D721Med (cell line): ENCODE measurements at places on chromosomes 13 and 19.

DNA sequence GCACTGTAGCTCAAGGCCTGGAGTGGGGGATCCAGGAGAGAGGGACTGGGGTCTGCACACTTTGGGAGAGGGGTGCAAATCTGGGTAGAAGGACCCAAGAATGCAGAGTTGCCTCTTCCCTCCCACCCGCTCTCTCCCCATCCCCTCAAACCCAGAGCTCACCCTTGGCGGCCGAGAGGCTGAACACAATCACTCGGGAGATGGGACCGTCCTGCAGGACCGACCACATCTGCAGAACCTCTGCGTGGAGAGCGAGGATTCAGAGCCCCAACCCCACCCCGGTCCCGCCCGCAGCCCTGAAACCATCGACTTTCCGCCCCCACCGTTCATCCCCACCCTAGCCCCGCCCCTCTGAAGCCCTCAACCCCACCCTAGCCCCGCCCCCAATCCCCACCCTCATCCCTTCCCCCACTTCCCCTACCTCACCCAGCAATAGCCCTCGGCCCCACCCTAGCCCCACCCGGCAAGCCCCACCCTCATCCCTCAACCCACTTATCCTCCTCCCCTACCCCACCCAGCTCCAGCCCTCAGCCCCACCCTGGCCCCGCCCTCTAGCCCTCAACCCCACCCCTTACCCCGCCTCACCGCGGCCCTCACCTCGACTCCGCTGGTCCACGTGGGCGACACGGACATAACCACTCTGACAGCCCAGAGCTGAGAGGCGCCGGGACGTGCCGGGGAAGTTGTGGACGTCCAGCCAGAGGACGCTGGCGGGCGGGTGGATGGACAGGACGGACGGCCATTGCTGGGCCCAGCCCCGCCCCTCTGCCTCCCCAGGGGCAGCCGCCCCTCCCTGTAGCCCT lies 4.1 kb downstream of the KPTN start:
- DNase-seq, result no peak

DNA sequence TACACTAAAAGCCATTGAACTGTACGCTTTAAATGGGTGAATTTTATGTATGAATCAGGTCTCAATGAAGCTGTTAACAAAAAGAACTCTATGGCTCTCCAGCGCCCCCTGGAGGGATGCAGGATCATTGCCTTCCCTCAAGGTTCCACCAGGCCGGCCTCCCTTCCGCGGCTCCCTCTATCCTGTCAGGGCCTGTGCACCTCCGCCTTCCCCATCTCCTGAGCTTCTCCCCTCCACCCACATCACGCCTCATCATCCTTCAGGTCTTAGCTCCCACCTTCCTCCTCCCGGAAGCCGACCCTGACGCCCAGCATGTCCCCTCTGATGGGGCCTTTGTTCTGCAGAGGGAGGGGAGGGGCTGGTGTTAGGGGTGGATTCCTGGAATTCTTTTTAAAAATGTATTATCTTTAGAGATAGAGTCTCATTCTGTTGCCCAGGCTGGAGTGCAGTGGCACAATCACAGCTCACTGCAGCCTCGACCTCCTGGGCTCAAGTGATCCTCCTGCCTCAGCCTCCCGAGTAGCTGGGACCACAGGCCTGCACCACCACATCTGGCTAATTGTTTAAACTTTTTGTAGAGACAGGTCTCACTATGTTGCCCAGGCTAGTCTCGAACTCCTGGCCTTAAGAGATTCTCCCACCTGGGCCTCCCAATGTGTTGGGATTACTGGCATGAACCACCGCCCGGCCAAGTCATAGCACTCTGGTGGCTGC lies 27.7 kb downstream of the MEIS3 start:
- no peak for DNase-seq

DNA sequence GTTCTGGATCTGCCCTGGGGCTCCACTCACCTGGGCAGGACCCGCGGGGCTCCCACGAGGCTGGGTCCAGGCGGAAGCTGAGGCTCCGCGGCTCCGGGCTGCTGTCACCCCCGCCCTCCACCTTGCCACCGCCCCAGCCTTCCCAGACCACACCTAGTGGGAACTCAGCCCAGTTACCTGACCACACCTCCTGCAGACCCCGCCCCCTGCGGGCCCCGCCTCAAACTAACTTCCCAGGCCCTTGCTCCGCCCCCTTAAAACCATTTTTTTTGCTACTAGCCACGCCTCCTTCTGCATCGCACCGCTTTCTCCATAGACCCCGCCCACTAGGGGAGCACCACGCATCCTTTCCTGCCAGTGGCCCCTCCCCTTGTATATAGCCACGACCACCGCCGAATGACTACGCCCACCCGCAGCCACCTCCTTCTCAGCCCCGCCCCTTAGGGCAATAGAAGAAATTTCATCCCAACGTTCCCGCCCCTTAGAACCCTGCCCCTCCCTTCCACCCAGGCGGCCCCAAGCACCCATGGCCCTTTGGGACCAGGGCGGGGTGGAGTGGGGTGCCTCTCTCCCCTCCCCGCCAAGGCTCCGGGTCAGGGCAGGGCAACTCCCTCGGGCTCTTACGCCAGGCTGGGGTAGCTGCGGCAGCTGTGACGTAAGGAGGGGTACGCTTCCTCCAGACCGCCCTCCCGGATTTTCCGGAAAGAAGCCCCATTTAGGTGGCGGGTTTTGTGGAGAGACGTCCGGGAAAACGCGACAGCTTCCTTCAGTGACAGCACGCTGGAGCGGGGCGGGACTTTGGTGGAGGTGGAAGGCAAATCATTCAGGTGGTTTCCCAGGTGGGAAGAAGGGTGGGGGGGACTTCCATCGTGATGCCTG lies at the start of gene SH2D3A:
SH2D3A (minus strand) TSS at position 79 of the 879 bp plus-strand sequence. CDS start 3,687 bp downstream, outside the sequence.
- no peak for DNase-seq

GRCh38 chr13:113862931-113863523 lies 849 bp downstream of the GAS6 start:
- no peak for DNase-seq
